ENCODE measurements at places on chromosomes 2 and 18.

- no peak for DNase-seq
These were observed 71.2 kb downstream of the NABP1 start for GRCh38 chr2:191749181-191749540.

- DNase-seq: no peak
These were observed 12.4 kb upstream of the VAPA start for GRCh38 chr18:9901377-9901776.

GRCh38 chr2:177670791-177671535 is 278.4 kb downstream of the AGPS start:
- no peak for DNase-seq

DNA sequence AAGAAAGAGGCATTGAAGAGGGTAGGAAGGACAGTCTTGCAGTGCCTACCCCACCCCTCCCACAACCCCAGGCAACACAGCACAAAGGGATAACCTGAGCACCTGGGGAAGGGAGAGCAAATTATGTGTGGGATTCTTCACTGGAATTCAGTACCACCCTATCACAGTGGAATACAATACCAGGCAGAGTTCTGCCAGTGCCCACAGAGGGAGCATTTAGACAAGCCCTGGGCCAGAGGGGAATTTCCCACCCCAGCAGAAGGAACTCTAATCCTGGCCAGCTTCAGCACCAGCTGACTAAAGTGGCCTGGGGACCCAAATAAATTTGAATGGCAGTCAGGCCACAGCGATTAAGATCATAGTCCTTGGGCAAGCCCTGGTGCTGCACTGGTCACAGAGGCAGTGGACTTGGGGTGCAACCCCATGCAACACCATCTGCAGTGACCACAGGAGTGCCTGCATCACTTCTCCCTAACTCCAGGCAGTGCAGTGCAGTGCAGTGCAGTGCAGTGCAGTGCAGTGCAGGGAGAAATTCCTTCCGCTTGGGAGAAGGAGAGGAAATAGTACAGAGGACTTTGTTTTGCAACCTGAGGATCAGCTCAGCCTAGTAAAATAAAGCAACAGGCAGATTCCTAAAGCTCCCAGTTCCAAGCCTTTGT is 147.8 kb upstream of the SRD5A2 start:
- no peak for DNase-seq

DNA sequence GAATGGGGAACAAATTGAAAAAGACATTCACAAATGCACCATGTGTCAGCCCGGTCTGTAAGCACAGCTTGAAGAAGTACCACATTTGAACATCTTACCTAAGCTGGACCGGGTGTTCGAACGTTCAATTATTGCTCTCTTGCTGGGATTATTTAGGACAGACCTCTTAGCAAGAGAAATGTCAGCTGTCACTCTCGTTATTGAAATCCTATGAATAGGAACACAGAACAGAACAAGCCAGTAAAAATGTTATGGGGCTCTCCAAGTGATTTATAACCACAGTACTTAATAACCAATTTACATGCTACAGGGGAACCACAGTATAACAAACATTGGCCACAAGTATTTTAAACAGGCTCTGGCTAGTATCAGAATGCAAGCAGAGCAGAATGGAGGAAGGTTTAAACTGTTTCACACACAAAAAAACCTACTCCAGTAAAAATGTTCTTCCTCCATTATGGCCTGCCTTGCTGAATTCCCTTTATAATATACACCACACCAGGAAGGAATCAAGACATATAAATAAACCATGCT is 32.5 kb upstream of the ARL5A start:
- DNase-seq: peak; percentile 25

DNA sequence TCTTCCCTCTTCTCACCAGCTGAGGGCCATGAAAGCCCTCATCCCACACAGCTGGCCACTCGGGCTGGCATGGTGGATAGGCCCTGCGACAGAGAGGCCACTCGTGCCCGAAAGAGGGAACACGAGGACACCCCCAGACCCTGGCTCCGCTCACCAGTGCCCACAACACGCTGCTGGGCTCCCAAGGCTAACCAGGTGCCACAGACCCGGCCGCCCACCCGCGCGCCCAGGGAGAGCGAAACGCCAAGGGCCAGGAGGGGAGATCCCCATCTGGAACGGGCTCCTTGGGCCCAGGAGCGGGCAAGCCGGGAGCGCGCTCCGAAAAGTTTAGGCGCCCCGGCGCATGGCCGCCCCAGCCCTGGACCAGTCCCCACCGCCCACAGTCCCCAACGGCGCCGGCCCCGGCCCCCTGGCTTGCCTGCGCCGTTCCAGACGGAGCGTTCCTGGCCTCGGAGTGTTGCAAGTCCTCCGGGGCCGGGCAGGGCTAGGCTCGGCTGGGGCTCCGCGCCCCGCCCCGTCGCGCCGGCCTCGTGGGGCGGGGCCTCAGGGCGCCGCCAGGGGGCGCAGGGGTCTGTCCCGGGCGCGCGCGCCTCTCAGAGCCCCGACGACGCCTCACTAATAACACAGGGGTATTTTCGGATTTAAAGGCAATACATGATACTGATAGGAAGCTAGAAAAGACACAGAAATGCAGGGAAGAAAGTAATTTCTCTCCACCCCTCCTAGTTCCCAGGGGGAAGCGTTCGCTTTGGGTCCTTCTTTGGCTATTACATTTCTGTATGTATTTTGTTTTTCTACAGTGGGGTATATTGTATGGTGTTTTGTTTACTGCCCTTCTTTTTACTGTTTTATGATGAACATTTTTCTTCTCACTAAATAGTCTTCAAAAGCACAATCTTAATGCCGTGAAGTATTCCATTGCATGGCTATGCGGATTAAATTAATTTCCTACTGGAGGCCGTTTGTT is at the start of gene TMBIM1:
Gene TMBIM1, minus strand, starts transcription at position 456 of the 967 bp plus-strand sequence. CDS start 10,362 bp downstream, outside the sequence.
- DNase-seq: peak; percentile 71

DNA sequence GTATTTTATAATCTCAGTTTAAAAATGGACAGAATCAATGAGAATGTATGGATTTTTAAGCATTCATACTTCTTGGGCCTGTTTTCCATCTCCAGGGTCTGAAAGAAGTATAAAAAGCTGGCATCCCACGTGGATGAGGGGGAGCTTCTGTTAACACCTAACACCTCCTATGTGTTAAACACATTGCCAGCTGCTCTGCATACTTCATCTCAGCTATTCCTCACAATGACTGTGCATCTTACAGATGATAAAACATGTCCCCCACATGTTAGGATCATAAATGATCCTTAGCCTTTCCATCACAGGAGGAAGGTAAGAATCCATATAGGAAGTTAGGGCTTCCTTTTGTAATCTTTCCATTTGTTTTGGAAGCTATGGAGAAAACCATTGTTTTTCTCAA is 239.1 kb downstream of the AGPS start:
- DNase-seq: no peak

DNA sequence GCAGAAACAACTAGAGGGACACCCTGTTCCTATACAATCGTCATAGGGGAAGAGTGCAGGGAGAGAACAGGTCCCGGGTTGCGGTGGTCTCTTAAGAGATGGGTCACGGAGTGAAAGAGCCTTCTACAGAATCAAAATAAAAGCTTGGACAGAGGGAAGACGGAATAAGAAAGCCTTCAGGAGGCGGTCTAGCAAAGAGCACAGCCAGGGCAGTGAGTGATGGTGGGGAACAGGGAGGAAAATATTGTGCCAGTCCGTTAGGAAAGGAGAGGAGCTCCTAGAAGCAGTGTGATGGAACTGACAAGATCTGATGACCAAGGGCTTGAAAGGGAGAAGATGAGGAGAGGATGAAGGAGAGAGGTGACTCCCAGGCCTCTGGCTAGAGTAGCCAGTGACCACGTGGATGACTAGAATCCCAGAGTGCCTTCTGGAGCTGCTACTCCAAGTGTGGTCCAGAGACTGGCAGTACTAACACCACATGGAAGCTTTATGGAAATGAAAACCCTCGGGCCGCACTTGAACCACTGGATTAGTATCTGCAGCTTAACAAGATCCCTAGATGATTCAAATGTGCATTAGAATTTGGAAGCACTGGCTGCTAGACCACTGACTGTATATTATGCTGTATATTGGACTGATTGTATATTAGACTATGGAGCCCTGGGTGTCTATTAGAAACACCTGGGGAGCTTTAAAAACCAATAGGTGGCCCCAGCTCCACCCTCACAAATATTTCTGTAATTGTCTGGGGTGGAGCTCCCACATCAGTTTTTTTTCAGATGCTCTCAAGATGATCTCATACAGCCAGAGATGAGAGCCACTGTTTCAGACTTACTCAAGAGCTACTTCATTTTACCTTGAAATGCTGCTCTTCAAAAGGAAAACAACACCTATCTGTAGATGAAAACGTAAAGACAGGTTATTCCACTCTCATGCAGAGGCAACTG is 1.1 kb upstream of the EVA1A start:
- DNase-seq: peak; percentile 37

DNA sequence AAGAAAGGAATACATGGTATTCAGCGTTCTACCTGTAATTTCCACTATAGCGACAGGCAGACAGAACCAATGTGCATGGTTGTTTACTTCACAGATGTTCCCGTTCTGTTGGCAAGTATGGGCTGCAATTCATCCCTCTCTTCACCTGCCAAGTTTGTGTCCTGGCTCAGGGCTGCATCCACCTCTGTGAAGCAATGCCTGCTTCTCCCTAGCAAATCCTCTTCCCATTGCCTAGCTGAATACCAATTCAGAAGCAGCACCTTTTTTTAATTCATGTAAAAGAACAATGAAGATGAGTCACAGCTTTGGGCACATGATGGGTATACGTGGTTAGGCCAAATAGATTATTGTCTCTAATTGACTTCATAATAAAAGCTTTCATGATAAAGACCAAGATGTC is 54.7 kb upstream of the LRATD1 start:
- no peak for DNase-seq

DNA sequence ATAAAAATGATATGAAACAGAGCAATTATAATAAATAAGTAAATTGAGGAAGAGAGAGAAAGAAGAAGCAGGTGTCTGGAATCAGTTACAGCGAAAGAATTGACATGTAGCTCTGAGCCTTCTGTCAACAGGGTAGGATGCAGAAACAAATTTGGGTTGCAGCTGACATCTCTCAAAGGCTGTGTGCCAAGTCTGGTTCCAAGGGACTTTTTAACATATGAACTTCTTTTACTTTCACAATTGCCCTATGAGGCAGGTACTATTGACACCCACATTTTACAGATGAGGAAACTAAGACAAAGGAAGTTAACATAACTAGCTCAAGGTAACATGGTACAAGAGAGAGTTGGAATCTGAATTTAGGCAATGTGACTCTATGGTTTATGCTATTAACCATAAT is 260.0 kb downstream of the ASXL3 start:
- DNase-seq: peak; percentile 60

GRCh38 chr18:4842287-4842686 is 354.8 kb downstream of the AKAIN1 start:
- DNase-seq: no peak

DNA sequence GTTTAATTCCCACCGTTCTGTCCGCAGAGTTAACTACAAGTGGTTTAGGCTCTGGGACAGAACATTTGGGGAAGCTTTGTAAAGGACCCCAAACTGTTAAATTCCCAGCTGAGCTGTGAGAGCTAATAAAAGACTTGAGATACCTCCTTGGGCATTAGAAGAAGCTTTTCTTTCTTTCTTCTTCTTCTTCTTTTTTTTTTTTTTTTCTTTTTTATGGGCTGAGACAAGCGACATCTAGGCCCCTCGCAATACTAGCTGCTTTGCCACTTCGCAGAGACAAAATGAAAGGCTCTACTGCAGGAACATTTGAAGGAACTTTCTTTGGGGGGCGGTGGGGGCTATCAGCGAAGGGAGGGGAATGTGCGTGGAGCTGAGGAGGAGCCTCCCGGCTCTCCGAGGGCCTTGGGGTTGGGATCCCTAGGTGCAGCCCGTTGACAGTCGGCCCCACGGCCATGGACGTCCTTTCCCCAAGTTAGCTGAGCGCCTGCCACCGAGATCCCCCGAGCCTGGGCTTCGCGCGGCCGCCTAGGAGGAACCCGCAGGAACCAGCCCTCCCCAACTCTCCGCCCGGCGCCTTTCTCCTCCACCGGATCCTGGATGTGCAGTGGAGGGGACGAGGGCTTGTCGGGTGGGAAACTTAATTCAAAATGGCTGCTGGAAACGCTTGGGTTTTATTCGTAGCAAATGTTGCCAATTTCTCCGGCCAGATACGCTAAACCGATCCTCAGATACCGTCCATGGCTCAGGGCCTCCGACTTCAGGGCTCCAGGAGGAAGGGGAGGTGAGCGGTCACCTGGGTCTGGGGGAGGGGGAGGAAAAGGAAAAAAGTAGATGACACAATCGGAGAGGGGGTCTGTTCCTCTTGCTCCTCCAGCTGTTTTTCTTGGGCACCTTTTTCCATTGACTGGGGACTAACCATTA is 4.2 kb downstream of the MEIS1 start:
- no peak for DNase-seq

GRCh38 chr2:188345426-188345825 is 53.8 kb downstream of the GULP1 start:
- no peak for DNase-seq

- DNase-seq: no peak
These were observed 97.4 kb downstream of the MEP1B start for GRCh38 chr18:32287249-32287648.

- DNase-seq: no peak
These were observed 68.5 kb downstream of the ABI2 start for GRCh38 chr2:203396667-203397066.

- DNase-seq: no peak
These were observed 14.1 kb downstream of the AMER3 start for GRCh38 chr2:130769343-130769907.

- DNase-seq: no peak
These were observed 92.2 kb upstream of the PID1 start for GRCh38 chr2:229363185-229363814.

DNA sequence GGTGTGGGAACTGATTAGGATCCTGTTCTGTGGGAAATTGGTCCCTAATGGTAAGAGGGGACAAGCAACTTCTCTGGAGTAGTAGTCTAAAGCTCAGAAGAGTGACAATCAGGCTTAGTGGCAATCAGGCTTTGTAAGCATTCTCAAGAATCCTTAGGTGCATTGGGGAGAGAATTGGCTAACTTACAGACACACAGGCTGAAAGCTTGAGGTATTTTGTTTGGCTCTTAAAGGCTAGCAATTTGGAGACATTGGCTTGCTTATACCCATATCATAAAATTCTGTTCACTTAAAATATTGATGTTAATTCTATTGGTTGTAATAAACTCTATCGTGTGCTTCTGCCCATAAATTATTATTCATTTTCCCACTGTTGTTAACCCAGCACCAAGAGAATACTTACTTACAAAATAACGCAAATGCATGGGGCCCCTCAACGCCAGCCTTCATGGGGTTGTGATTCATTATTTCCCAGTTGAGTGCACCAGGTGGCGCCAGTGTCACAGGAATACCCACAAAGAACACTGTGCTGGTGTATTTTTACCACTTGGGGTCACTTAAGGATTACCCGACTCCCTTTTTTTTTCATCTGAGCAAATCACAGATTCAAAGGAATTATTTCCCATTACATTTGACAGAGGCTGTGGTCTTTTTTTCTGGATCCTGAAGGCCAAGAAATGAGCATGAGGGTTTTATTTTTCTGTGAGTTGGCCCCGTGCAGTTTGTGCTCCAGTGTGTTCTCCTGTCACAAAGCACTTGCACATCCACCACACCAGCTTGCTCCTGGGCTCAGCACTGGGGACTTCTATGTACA is 45.5 kb downstream of the DDX1 start:
- DNase-seq: peak; percentile 36

DNA sequence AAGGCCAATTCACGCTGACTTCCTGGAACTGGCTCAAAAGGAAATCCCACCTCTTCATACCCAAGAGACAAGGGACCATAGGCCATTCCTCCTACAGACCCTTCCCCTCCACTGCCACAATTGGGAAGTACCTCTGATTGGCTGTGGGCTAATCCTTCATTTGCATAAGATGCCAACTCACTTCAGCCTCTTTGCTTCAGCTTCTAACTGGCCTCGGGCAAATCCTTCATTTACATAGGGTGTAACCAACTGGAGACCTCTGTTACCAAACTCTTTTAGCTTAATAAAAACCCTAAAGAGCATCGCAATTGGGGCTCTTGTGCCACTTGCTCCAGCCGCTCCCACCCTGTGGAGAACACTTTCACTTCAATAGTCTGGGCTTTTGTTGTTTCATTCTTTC is 38.2 kb downstream of the MC2R start:
- DNase-seq: no peak
